GM12878 (cell line): ENCODE measurements at places on chromosomes 12 and 14.

DNA sequence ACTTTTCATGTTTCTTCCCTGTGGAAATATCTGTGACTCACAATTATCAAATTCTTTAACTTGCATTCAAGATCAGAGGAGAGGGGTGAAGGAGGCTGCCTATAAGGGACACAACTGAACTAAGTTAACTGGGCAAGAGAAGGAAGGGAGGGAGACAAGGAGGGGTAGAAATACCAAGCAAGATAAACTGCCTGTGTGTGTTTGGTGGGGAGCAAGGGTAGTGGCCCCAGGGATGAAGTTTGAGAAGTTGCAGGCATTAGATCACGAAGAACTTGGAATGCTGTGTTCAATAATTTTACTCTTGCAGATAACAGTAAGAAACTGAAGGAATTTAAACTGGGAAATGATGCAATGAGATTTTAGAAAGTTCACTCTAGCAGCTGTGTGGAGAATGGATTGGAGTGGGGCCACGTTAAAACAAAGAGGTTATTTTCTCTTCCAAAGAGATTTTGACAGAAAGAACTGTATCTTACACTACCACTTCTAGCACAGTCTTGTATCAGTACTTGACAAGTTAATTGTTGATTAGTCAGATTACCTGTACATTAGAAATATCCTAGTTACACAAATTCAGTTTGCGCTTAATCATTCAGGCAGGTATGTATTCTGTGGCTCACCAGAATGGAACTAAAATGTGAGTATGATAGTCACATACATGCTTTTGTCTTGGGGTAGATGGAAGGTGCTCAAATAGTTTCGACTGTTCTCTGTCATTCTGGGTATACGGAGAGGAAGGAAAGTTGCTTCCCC is 7.4 kb downstream of the PKP2 start:
- no peak overlapping the region for H3K27ac ChIP-seq
- DNase-seq: no peak
- no peaks in the 10 kb centered on the region for H3K4me1 ChIP-seq
- no peaks in the 10 kb centered on the region for H3K36me3 ChIP-seq
- H3K4me3 ChIP-seq: no peak overlapping the region

DNA sequence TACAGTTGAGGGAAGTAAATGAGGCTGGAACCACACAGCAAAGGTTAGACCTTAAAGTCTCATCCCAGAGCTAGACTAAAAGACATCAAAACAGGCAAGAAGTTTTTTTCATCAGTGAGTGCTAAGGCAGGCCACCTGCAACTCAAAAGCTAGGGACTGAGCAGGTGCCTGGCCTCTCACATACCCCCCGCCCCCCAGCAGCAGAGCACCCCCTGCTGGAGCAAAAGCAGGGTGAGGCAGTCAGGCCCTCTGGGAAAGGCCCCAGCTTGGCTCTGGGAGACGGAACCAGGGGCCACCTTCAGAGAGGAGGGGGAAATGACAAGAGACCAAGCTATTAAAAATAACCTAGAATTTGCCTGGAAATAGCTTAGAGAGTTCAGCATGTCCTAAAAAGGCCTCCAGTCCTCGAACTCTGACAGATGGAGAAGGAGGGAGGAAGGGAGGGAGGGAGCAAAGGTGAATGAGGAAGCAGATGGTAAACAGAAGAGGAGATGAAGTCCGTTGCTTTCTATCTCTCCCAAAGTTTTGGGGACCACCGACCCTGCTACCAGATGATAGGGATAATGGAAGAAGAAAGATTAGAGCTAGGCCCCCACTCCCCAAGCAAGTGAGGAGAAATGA is 1.8 kb downstream of the ITGA7 start:
- H3K4me1 ChIP-seq: peaks cover 6% of the 10 kb centered on the region; the same call in 1 of the 2 replicates
- H3K4me3 ChIP-seq: no peak overlapping the region
- DNase-seq: no peak
- no peak overlapping the region for H3K27ac ChIP-seq
- H3K36me3 ChIP-seq: no peaks in the 10 kb centered on the region
- H3K27me3 ChIP-seq: no peaks in the 10 kb centered on the region

DNA sequence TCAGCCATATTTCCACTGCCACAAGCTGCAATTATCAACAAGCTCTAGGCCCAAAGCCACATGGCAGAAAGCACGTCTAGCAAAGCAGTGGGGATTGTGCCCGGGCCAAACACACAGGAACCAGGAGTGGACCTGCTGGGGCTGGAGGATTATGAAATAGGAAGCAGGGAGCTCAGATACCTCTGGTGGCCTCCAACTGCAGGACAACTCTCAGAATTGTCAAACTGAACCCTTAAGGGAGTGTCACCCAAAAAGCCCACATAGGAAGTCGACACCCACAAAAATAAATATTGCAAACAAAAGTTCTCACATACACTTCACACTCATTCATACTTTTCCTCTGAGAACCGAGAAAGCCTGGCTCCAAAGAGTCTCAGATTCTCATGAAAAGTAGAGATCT is 26.1 kb downstream of the KCTD10 start:
- H3K4me1 ChIP-seq: no peaks in the 10 kb centered on the region
- no peak overlapping the region for H3K4me3 ChIP-seq
- H3K27me3 ChIP-seq: no peaks in the 10 kb centered on the region
- H3K27ac ChIP-seq: no peak overlapping the region

DNA sequence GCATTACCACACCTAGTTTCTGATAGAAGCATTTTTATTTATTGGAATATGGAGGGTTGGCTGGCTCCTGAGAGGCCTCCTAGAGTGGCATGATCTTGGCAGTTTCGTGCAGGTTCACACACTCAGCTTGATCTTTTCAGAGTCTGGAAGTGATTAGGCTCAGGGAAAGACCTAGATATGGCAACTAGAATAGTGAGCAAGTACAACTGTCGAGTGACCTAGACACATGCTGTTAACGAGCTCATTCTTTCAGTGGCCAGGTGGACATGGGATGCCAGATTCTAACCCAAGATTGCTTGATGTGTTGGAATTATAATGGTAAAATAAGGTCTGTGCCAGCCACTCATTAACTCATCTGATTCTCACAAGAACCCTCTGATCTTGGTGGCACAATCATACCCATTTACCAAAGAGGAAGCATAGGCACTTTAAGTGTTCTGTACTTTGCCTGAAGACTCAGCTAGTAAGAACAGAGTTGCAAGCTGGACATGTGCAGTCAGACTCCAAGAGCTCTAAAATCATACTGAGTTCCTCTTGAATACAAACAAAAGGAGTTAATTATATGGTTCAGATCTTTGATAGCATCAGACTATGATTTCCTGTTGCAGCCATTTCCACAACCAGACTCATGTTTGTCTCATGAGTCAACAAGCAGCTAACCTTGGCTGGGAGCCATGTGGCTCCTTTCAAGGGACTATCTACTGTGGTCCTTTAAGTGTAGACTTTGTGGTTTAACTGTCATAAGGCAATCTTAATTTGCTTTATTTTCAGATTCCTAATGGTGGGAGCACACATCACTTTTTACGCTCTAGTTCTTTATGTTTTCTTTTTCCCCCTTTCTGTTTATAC is 144.2 kb downstream of the PLEKHA5 start:
- H3K4me1 ChIP-seq: no peaks in the 10 kb centered on the region
- H3K4me3 ChIP-seq: no peak overlapping the region
- no peaks in the 10 kb centered on the region for H3K27me3 ChIP-seq

- peak overlapping the region; percentile 52 for H3K27ac ChIP-seq
- no peaks in the 10 kb centered on the region for H3K27me3 ChIP-seq
- peaks cover 4% of the 10 kb centered on the region; the same call in 1 of the 2 replicates for H3K36me3 ChIP-seq
- H3K4me1 ChIP-seq: peaks cover 8% of the 10 kb centered on the region
- no peak for DNase-seq
Measured at GRCh38 chr14:60094306-60094897, 2.7 kb downstream of the PCNX4 start.

DNA sequence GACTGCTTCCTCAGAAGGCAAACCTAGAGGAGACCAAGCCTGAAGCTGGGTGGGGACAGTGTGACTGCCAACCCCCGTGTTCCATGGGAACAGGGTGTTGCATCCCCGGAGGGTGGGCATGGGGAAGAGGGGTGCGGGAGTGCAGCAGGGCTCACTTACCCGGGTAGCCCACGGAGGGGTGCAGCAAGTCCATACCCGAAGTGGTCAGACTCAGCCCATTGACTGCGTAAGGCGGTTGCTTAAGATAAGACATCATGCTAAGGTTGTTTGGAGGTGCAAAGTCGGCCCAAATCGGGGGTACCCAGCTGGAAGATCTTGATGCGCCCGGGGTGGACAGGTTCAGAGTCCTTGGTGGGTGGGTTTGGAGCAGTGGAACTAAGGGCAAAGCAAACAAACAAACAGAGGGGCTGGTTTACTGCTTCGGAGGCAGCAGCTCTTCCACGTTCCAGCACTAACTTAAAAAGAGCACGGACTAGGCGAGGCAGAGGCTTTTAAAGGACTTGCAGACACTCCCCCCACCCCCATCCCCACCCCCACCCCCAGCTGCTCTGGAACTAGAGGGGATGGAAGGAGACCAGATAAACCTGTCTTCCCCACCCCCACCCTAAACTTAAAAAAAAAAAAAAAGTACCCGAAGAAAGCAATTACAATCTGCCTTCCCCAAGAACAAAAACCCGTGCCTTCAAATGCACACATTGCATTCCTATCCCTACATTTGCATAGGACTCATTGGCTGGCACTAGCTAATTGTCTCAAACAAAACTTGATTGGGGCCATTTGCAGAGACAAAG is 4.9 kb downstream of the OTX2 start:
- no peak overlapping the region for H3K4me3 ChIP-seq
- no peak for DNase-seq
- no peak overlapping the region for H3K27ac ChIP-seq

DNA sequence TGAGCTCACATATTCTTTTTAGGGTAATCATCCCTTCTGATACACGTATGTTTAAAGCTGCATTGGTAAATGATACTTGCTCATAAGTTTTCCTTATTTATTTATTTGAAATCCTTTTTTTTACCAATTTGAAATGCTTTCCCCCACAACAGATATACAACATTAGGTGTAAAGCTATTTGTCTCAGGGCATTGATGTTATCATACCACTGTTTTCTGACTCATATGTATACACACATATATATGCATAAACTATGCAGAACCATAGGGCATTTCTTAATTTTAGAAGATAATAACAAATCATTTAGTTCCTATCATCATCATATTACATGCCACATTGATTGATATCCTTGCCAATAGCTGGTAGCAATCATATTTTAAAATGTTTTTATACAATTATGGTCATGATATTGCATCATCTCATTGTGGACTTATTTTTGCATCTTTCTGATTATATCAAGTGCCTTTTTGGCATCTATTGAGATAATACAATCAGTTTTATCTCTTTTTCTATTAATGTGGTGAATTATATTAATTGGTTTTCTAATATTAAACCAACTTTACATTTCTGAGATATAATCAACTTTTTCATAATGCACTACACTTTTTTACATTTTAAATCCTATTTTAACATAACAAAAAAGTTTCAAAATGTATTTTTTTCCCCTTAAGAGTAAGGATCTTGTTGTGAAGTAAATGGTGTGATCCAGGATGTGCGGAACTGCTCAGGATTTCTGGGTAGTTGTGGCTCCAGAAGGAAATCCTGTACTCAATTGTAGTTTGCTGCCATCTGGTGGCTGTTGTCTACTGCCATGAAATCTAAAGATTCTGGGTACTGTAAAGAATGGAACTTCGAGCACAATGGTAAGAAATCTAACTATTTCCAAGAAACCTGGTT is 16.7 kb downstream of the OR9K2 start:
- no peak overlapping the region for H3K4me3 ChIP-seq
- DNase-seq: no peak
- H3K27ac ChIP-seq: no peak overlapping the region
- no peaks in the 10 kb centered on the region for H3K27me3 ChIP-seq
- H3K4me1 ChIP-seq: no peaks in the 10 kb centered on the region

GRCh38 chr12:50282721-50283228 is 545 bp downstream of the LIMA1 start:
- H3K36me3 ChIP-seq: no peaks in the 10 kb centered on the region
- H3K4me3 ChIP-seq: peak overlapping the region; percentile 83
- DNase-seq: no peak
- H3K4me1 ChIP-seq: peaks cover 10% of the 10 kb centered on the region

GRCh38 chr14:57352396-57353170 is 37.8 kb upstream of the NAA30 start:
- H3K27ac ChIP-seq: no peak overlapping the region
- no peaks in the 10 kb centered on the region for H3K4me1 ChIP-seq
- DNase-seq: no peak
- H3K27me3 ChIP-seq: no peaks in the 10 kb centered on the region
- H3K4me3 ChIP-seq: no peak overlapping the region

DNA sequence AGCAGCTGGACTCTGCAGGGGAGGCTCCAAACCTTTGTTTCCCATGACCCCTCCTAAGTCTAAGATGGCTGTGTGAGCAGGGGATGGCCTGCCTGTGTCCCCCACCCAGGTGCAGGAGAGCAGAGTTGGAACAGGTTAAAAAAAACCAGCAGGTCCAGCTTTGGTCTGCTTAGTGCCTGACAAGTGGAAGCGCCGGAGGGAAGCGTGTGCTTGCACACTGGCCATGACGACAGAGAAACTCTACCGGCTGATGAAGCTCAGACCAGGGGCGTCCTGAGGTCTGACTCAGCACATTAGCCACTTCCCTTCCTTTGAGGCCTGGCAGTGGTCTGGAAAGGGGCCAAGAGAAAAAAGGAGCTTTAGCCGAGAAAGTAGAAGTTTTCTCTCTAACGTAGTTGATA is 280.1 kb downstream of the VRK1 start:
- no peak overlapping the region for H3K4me3 ChIP-seq
- H3K4me1 ChIP-seq: peaks cover 5% of the 10 kb centered on the region
- no peak overlapping the region for H3K27ac ChIP-seq
- no peaks in the 10 kb centered on the region for H3K36me3 ChIP-seq
- peak; percentile 30 for DNase-seq
- no peaks in the 10 kb centered on the region for H3K27me3 ChIP-seq

GRCh38 chr14:61609884-61610283 is 85.4 kb upstream of the HIF1A start:
- H3K36me3 ChIP-seq: no peaks in the 10 kb centered on the region
- no peaks in the 10 kb centered on the region for H3K4me1 ChIP-seq
- H3K27ac ChIP-seq: no peak overlapping the region
- H3K4me3 ChIP-seq: no peak overlapping the region

DNA sequence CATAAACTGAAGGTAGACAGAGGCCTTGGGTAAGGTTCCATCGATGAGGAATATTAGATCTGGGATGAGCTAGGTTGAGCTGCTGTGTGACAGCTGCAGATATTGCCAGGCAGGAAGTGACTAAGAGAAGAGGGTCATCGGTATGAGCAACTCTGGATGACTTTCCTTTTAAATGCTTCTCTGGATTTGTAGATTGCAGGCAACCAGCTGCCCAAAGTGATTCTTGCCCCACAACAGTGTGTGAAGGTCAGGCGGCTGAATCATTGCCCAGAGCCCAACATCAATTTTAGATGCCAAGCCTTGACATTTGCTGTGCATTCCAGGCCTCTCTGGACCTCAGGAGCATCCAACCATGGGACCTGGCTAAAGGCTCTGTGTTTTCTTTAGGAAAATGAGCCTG is 255.9 kb downstream of the DPF3 start:
- H3K27ac ChIP-seq: no peak overlapping the region
- no peaks in the 10 kb centered on the region for H3K27me3 ChIP-seq
- H3K4me3 ChIP-seq: no peak overlapping the region

- no peak overlapping the region for H3K4me3 ChIP-seq
- no peak for DNase-seq
- no peaks in the 10 kb centered on the region for H3K27me3 ChIP-seq
- H3K36me3 ChIP-seq: no peaks in the 10 kb centered on the region
Measured at GRCh38 chr12:84294246-84294645, 618.4 kb downstream of the SLC6A15 start.

GRCh38 chr12:121576851-121577391 is 3.9 kb downstream of the KDM2B start:
- H3K27ac ChIP-seq: peak overlapping the region; percentile 50
- H3K4me3 ChIP-seq: peak overlapping the region; percentile 45
- H3K4me1 ChIP-seq: peaks cover 19% of the 10 kb centered on the region
- no peaks in the 10 kb centered on the region; the same call in 1 of the 2 replicates for H3K36me3 ChIP-seq

GRCh38 chr14:68563251-68564131 is 229.4 kb downstream of the ZFP36L1 start:
- no peaks in the 10 kb centered on the region for H3K36me3 ChIP-seq
- no peak for DNase-seq
- H3K27ac ChIP-seq: no peak overlapping the region
